HFFc6 (cell line): ENCODE measurements at places on chromosomes 5 and 9. TPM values are rescaled to one million over a fixed set of nuclear protein-coding genes. Genes with fewer than 3 reads are reported as not detected.

DNA sequence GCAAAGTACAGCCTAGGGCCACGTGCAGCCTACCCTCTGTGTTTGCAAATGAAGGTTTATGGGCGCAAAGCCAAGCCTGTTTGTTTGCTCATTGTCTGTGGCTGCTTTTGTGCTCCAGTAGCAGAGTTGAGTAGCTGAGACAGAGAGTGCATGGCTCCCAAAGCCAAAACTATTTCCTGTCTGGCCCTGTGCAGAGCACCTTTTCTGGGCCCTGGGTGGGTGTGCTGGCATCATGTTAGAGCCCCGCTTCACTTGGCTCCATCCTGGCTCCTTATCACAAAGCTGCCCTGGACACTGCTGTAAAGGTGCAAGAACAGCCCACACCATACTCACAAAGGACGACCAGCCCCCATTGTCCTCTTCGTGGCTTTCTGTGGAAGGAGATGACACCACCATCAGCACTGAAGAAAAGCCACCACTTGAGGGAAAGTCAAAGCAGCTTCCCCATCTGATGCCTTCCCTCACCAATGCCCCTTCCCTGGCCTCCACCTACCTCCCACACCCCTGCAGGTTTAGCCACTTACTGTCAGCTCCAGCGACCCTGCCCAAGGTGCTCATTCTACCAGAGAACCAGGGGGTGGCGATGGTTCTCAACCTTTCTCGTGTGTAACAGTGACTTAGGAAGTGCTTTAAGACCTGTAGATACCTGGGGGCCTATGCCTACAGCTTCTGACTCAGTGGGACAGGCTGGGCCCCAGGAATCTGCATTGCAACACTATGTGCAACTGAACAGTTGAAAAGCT, 23.4 kb downstream of the LCP2 start:
- H3K4me1 ChIP-seq = no peaks in the 10 kb centered on the region
- no peak for DNase-seq

DNA sequence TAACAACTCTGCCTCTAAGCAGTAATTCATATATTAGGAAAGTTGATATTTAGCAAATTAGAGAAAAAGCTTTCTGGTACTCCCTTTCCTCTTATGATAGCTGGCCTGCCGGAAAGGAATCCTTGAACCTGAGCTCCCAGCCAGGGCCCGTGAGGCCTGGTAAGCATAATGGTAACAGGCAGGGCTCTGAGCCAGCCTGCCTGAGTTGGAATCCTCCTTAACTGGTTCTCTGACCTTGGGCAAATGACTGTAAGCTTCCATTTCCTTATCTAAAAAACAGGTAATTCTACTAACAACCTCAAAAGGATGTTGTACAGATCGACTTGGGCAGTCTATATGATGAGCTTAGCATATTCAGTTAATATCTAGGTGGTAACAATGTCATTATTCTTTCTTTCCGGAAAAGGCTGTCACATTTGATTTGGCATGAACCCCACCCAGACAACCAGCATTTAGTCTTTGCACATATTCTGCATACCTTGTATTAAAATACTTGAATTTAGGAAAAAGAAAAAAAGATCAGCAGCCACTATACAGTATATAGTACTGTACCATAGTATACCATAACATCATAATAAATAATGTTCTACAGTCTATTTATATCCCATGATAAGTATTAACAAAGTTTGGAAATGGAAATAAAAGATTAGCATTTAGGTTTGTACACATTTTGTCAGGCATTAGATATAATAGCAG, 55.7 kb upstream of the MAP3K1 start:
- peaks cover 16% of the 10 kb centered on the region for H3K4me1 ChIP-seq
- H3K4me3 ChIP-seq = no peak overlapping the region
- no peaks in the 10 kb centered on the region for H3K36me3 ChIP-seq
- DNase-seq = no peak

NR2F1-AS1 gene
- 26.2 to 28.1 TPM (median 26.3 TPM) in 3 replicates for total RNA-seq

TRPM6 gene
- not detected in 3 replicates for total RNA-seq

ELOVL7 gene
- not detected in 2 replicates for total RNA-seq

DNA sequence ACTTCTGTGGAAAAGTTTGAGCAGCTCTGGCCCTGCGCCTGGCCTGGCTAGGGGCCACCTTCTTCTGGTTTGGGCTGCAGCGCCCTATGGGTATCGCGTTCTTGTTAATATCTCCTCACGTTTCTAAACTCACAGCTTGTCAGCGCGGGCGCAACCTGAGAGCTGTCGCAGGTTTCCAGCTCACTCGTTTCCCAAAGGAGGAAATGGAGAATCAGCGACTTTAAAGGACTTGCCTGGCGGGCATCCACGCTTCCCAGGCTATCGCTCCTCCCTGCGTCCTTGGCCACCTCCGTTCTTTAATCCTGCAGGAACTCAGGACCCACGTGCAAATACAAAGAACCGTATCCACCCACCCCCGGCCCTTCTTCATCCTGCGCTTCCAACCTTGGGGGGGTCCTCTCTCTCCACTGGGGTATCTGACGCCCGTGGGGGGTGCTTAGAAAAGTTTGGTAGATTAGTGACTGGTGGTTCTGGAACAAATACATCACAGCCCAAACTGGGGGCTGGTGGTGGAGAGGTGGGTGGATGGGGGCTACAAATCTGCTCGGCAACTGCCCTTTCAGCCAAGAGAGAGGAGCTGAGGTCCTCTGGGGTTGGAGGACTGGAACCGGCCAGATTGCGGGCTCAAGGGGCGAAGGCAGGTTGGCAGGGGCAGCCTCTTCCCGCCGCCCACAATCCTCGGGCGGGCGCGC, 578 bp upstream of the PSAT1 start:
- peak overlapping the region; percentile 86 for H3K27ac ChIP-seq
- H3K27me3 ChIP-seq = peaks cover 1% of the 10 kb centered on the region
- peak overlapping the region; percentile 94 for H3K4me3 ChIP-seq
- H3K36me3 ChIP-seq = no peaks in the 10 kb centered on the region
- H3K4me1 ChIP-seq = peaks cover 38% of the 10 kb centered on the region

DNA sequence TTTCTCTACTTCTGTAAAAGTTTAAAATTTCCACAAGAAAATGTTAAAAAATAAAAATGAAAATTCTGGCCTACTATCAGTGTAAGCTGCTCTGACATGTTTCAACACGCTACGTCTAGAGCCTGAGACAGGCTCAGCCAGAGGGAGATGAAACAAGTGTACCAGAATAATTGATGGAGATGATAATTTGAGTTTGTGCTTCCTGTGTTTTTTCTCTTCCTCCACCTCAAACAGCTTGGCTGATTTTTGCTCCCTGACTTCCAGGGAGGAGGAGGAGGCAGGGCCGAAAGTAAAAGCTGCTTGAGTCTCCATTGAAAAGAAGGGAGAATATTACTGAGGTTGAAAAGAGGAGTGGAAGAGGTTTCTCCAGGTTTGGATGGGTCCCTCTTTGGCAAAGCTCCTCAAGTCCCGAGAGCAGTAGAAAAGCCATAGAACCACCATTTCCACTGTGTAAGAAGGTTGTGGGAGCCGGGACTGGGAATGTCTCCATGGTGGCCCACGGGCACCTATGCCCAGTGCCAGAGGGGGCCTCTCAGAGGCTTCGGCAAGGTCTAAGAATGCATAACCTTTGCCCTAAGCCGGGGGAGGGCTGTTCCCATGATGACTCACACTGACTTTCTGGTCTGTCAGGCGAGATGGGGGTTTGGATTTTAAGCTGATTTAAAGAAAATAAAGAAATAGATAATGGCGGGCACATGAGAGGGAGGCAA, 95.1 kb downstream of the HRH2 start:
- H3K27me3 ChIP-seq = peaks cover 9% of the 10 kb centered on the region
- H3K36me3 ChIP-seq = no peaks in the 10 kb centered on the region
- DNase-seq = no peak
- H3K27ac ChIP-seq = no peak overlapping the region
- H3K4me3 ChIP-seq = no peak overlapping the region
- H3K4me1 ChIP-seq = no peaks in the 10 kb centered on the region; the same call in 1 of the 2 replicates

ECM2 gene
- 0.18 and 0.34 TPM in 2 replicates for total RNA-seq

DNA sequence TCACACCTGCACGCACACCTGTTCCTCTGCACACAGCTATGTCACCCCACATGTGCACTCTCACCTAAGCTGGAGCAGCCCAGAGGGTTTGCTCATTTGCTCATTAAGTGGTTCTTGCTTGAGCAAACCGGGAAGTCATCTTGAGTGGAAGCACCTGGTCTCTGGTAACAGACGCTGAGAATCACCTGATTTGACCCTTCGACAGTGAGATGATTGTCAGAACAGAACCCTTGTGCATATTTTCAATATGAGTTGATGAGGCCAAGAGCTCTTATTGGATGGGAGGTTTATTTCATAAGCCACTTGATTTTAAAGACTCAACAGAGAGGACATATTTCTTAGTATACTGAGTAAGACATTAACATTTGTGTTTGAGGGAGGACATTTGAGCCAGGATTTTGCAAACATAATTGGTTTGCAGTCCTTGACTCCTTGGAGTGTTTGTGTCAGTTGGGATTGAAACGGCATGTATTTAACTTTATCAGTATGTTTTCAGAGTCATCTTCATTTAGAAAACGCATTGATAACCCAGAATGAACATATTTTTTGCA, 22.1 kb upstream of the LPCAT1 start:
- H3K4me1 ChIP-seq = peaks cover 16% of the 10 kb centered on the region
- no peaks in the 10 kb centered on the region for H3K36me3 ChIP-seq
- peak overlapping the region; percentile 41; the same call in 1 of the 2 replicates for H3K27ac ChIP-seq
- no peak for DNase-seq
- H3K4me3 ChIP-seq = no peak overlapping the region

- H3K4me3 ChIP-seq = no peak overlapping the region
- no peak for DNase-seq
- no peak overlapping the region for H3K27ac ChIP-seq
- H3K4me1 ChIP-seq = no peaks in the 10 kb centered on the region
- H3K36me3 ChIP-seq = no peaks in the 10 kb centered on the region
- no peaks in the 10 kb centered on the region; the same call in 1 of the 2 replicates for H3K27me3 ChIP-seq
Measured at GRCh38 chr5:28542987-28543386, 1504.6 kb upstream of the CDH9 start.

ADAMTS19 gene
- total RNA-seq = not detected in 3 replicates

GRCh38 chr9:125551781-125552180, 155.2 kb downstream of the MAPKAP1 start:
- peaks cover 51% of the 10 kb centered on the region for H3K4me1 ChIP-seq
- H3K4me3 ChIP-seq = no peak overlapping the region
- no peaks in the 10 kb centered on the region; the same call in 1 of the 2 replicates for H3K27me3 ChIP-seq
- DNase-seq = no peak

DNA sequence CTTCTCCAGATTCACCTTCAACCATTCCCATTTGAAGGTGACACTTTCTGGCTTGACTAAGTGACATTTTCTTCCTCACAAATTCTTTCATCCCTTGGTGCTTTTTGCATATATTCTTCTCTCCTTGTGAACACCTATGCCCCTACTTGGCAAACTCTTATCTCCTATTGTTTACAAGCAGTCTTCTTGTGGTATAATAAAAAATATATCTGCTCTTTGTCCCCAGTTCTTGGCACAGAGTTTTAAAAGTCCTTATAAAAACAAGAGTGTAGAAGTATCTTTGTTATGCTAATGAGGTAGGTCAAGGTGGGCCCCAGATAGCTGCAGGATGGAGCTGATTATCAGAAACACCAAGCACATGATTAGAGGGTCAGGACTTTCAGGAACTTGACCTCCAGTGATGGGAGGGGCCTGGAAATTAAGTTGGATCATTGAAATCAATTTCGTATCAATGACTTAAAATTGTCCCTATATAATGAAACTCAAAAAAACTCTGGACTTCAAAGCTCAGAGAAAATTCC, 38.0 kb downstream of the TMEM161B start:
- no peak overlapping the region for H3K27ac ChIP-seq
- no peaks in the 10 kb centered on the region for H3K4me1 ChIP-seq
- DNase-seq = no peak
- H3K36me3 ChIP-seq = no peaks in the 10 kb centered on the region; the same call in 1 of the 2 replicates
- H3K27me3 ChIP-seq = no peaks in the 10 kb centered on the region

DNA sequence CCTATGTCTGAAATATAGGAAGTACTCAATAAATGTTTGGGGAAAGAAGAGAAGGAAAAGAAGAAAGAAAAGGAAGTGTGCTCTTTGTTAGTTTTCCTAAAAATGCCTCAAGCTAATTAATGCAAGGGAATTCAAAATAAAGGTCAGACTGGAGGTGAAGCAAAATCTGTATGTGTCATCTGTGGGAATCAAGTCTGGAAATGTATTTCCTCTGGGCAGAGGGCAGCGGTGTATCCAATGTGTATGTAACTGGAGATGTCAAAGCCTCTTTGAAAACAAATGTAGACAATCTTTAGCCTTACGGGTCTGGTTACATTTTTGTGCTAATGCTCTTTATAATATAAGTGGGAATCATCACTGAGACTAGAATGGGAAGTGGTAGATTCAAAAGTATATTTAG, 471.4 kb downstream of the MAN2A1 start:
- no peak for DNase-seq
- no peaks in the 10 kb centered on the region for H3K27me3 ChIP-seq
- H3K36me3 ChIP-seq = no peaks in the 10 kb centered on the region

- no peak overlapping the region for H3K4me3 ChIP-seq
- DNase-seq = no peak
- H3K27me3 ChIP-seq = no peaks in the 10 kb centered on the region; the same call in none of the 2 replicates
- peaks cover 28% of the 10 kb centered on the region for H3K4me1 ChIP-seq
- H3K27ac ChIP-seq = no peak overlapping the region
Measured at GRCh38 chr5:53165431-53166182, 56.0 kb upstream of the MOCS2 start.

OMD gene
- not detected in 2 replicates for total RNA-seq

GRCh38 chr5:41526699-41527098, 16.3 kb upstream of the PLCXD3 start:
- DNase-seq = no peak
- peaks cover 6% of the 10 kb centered on the region; the same call in 1 of the 2 replicates for H3K36me3 ChIP-seq
- no peak overlapping the region for H3K4me3 ChIP-seq
- H3K27me3 ChIP-seq = no peaks in the 10 kb centered on the region
- peak overlapping the region; percentile 82 for H3K27ac ChIP-seq

LPAR1 gene
- total RNA-seq = 68.0 and 116 TPM in 2 replicates

SH3TC2 gene
- 10.7 to 11.3 TPM (median 11.3 TPM) in 3 replicates for total RNA-seq

DNA sequence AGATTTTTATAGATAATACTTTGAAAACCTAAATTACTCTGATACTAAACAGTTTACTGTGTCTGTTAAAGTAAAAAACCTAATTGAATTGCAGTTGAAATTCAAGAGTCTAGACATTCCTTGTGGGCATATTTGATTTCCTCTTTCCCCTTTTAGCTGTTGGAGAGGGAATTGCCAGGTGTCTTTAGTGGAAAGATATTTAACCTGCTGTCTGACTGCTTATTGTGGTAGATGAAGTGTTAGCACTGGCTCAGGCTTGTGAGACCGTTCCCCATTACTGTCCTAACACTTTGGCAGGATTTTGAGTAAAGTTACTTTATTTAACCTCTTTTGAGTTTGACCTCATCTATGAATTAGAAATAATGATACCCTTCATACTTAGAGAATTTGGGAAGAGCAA, 16.4 kb downstream of the MAP3K1 start:
- no peaks in the 10 kb centered on the region for H3K4me1 ChIP-seq
- no peaks in the 10 kb centered on the region for H3K36me3 ChIP-seq
- H3K27ac ChIP-seq = no peak overlapping the region
- DNase-seq = no peak
- H3K27me3 ChIP-seq = no peaks in the 10 kb centered on the region; the same call in 1 of the 2 replicates

- peaks cover 2% of the 10 kb centered on the region; the same call in 1 of the 2 replicates for H3K27me3 ChIP-seq
- H3K36me3 ChIP-seq = no peaks in the 10 kb centered on the region
- no peak overlapping the region for H3K4me3 ChIP-seq
- no peaks in the 10 kb centered on the region for H3K4me1 ChIP-seq
- H3K27ac ChIP-seq = no peak overlapping the region
Measured at GRCh38 chr5:108560581-108560980, 178.7 kb upstream of the FBXL17 start.
